Adrenal gland (tissue), 19 donors: ENCODE measurements at places on chromosomes 6 and 20. TPM values are rescaled to one million over a fixed set of nuclear protein-coding genes. Genes with fewer than 3 reads are reported as not detected.

- H3K27ac ChIP-seq = no peak overlapping the region
- no peak overlapping the region for H3K4me3 ChIP-seq
- H3K36me3 ChIP-seq = peaks cover 5% of the 10 kb centered on the region
- H3K27me3 ChIP-seq = no peaks in the 10 kb centered on the region
These were observed 39.7 kb downstream of the PREP start for GRCh38 chr6:105363100-105363754.

Gene ATP6V1G2
- 6.6 TPM for polyA plus RNA-seq

Gene ORC3
- polyA plus RNA-seq = 24.4 TPM

Gene BIRC7
- polyA plus RNA-seq = not detected

GRCh38 chr6:72260489-72260888 is 361.4 kb upstream of the KCNQ5 start:
- H3K27me3 ChIP-seq = no peaks in the 10 kb centered on the region
- DNase-seq = no peak
- H3K36me3 ChIP-seq = no peaks in the 10 kb centered on the region
- H3K4me3 ChIP-seq = no peak overlapping the region
- no peaks in the 10 kb centered on the region for H3K4me1 ChIP-seq
- H3K27ac ChIP-seq = no peak overlapping the region

Gene CLPSL1
- polyA plus RNA-seq = not detected

DNA sequence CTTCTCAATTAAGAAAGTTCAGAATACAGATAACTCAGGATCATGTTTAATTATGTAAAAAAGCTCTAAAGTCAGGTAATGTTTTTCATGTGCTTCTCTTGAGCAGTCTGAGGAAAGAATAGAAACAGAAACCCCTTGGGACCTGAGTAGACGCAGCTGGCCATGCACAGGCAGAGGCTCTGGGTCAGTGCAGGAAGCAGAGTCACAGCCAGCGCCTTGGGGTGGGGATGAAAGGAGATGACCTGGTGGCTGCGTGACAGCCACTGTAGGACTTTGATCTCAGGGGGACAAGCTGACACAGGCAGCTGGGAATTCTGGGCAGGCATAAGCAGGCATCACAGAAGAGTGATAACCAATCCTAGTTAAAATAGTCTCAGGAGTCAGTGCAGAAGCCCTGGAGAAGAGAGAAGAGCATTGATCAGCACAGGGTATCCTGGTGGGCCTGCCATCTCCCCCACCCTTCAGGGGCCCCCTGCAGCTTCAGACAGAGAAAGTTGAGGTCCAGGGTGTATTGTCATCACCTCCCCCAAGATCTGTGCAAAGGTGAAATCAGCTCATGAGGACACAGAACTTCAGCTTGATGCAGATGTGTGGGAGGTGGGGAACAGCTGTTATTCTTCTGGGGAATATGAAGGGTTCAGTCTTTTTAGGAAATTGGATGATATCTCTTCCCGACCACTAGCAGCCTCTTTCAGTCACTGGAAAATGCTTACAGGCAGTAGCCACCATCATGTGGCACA is 6.4 kb downstream of the HLA-DQB1 start:
- H3K4me1 ChIP-seq = no peaks in the 10 kb centered on the region
- H3K36me3 ChIP-seq = no peaks in the 10 kb centered on the region
- no peak overlapping the region for H3K27ac ChIP-seq
- no peak for DNase-seq

GRCh38 chr6:4714961-4715501 is 61.2 kb upstream of the CDYL start:
- H3K27me3 ChIP-seq = no peaks in the 10 kb centered on the region
- no peaks in the 10 kb centered on the region for H3K36me3 ChIP-seq
- no peak overlapping the region for H3K4me3 ChIP-seq
- no peaks in the 10 kb centered on the region for H3K4me1 ChIP-seq
- no peak overlapping the region for H3K27ac ChIP-seq

DNA sequence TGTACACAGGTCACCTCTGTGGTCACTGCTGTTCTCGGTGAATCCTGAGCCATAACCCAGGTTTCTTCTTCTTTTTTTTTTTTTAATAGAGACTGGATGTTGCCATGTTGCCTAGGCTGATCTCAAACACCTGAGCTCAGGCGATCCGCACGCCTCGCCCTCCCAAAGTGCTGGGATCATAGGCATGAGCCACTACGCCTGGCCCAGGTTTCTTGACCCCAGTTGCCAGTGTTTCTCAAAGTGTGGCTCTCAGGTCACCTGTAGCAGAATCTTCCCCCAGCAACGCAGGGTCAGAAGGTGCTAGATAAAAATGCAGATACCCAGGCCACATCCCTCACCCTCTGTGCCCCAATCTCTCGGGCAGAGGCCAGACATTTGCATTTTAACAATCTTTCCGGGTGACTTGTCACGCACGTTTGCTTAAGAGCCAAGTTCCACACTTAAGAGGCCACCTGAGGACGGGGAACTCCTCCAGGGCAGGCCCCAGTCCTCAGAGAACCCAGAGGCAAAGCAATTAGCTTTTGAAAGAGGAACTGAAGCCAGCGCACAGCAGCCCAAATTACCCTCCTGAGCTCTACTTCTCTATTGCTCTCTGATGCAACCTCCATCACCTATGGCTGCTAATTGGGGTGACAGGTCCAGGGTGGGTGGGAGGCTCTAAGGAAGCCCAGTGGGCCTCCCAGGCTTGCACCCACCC is 81.8 kb downstream of the NFATC2 start:
- no peak for DNase-seq
- no peak overlapping the region for H3K4me3 ChIP-seq
- peaks cover 26% of the 10 kb centered on the region for H3K4me1 ChIP-seq
- H3K27ac ChIP-seq = no peak overlapping the region
- H3K27me3 ChIP-seq = no peaks in the 10 kb centered on the region
- H3K36me3 ChIP-seq = no peaks in the 10 kb centered on the region

DNA sequence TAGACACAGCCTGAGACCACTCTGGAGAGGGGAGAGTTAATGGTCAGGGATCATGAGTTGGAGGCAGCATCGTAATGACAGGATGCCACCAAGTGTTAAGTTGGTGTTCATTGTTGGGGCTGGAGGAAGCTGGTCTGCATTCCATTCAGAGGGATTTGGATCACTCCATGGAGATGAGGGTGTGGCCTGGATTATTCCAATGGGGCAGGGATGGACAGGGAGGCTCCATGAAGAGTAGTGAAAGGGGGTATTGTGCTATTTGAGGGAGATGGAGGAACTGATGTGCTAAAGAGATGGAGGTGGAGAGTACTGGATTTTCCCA is 1.1 kb downstream of the SAPCD1 start:
- H3K27ac ChIP-seq = no peak overlapping the region
- no peak overlapping the region for H3K4me3 ChIP-seq
- H3K36me3 ChIP-seq = no peaks in the 10 kb centered on the region
- no peak for DNase-seq
- H3K27me3 ChIP-seq = no peaks in the 10 kb centered on the region

- H3K27ac ChIP-seq = peak overlapping the region; percentile 85
- H3K27me3 ChIP-seq = no peaks in the 10 kb centered on the region
- H3K4me1 ChIP-seq = peaks cover 22% of the 10 kb centered on the region
- peak; percentile 67 for DNase-seq
- peaks cover 28% of the 10 kb centered on the region for H3K36me3 ChIP-seq
These were observed 44.4 kb downstream of the MDFI start for GRCh38 chr6:41682497-41683272.

DNA sequence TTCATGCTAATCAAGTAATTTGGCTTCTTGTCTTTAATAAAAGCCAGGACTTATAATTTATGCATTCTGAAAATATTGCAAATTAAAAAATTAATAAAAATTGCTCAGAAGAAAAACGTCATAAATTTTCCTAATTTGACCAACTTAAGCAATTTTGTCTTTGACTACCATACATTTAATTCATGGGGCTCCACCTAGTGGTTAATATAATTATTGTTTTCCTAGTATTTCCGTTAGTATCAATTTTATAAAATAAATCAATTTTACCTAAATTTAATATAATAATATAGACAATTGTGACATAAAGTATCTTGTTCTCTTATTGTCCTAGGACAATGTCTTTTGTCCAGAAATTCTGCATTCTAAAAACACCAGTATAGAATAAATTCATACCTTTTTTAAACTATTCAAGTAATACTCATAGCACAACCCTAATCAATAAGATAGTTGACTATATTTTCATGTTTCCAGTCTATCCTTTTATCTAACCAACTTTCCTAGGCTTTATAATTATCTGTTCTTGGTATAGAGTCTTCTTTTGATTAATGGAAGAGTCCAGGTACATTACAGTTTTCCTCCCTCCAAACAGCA is 319.9 kb downstream of the TRDN start:
- no peak for DNase-seq
- H3K4me3 ChIP-seq = no peak overlapping the region
- no peaks in the 10 kb centered on the region for H3K36me3 ChIP-seq
- H3K27ac ChIP-seq = no peak overlapping the region
- H3K27me3 ChIP-seq = no peaks in the 10 kb centered on the region

GRCh38 chr20:38985603-38986170 is 23.5 kb downstream of the DHX35 start:
- H3K27ac ChIP-seq = peak overlapping the region; percentile 52
- DNase-seq = no peak
- H3K36me3 ChIP-seq = no peaks in the 10 kb centered on the region
- H3K4me3 ChIP-seq = no peak overlapping the region
- peaks cover 14% of the 10 kb centered on the region for H3K4me1 ChIP-seq

Gene RBPJL
- not detected for polyA plus RNA-seq

Gene DEFB132
- polyA plus RNA-seq = not detected

- no peaks in the 10 kb centered on the region for H3K36me3 ChIP-seq
- H3K4me1 ChIP-seq = no peaks in the 10 kb centered on the region
- H3K4me3 ChIP-seq = no peak overlapping the region
These were observed 230.0 kb upstream of the SULF2 start for GRCh38 chr20:48015141-48015910.
